ENCODE measurements at places on chromosomes 16 and 17. TPM values are rescaled to one million over a fixed set of nuclear protein-coding genes. Genes with fewer than 3 reads are reported as not detected.

Gene MYO15A
- total RNA-seq = 0.81 TPM

Gene GPT2
- 0.81 TPM for total RNA-seq

Gene NPB
- total RNA-seq = not detected

Gene MT1F
- 6.8 TPM for total RNA-seq

Gene KRTAP2-3
- total RNA-seq = not detected

Gene OMG
- total RNA-seq = 1.3 TPM

Gene SLC13A5
- not detected for total RNA-seq

Gene CCL11
- not detected for total RNA-seq

Gene CRYM
- total RNA-seq = not detected

Gene SCGB1C2
- not detected for total RNA-seq

Gene USP6
- not detected for total RNA-seq

Gene GPR142
- total RNA-seq = not detected

Gene DYNLRB2
- not detected for total RNA-seq

Gene ABCC12
- not detected for total RNA-seq

Gene KRT13
- not detected for total RNA-seq

Gene PSMD11
- total RNA-seq = 92.4 TPM

Gene KRT39
- not detected for total RNA-seq

Gene MT1A
- not detected for total RNA-seq

Gene HAP1
- total RNA-seq = 2.1 TPM

Gene TNS4
- total RNA-seq = 1.1 TPM

Gene MSI2
- 177 TPM for total RNA-seq

Gene KRT32
- not detected for total RNA-seq

Gene KRTAP9-4
- not detected for total RNA-seq

Gene NPIPA1
- total RNA-seq = 109 TPM

Gene IL34
- not detected for total RNA-seq

Gene KRTAP3-1
- not detected for total RNA-seq
